ENCODE measurements at places on chromosomes 7 and 10. TPM values are rescaled to one million over a fixed set of nuclear protein-coding genes. Genes with fewer than 3 reads are reported as not detected.

GRCh38 chr10:75487087-75487754 lies 55.8 kb downstream of the LRMDA start:
- H3K27ac ChIP-seq: no peak overlapping the region
- DNase-seq: no peak
- H3K4me1 ChIP-seq: no peaks in the 10 kb centered on the region
- no peak overlapping the region for H3K4me3 ChIP-seq
- no peaks in the 10 kb centered on the region for H3K36me3 ChIP-seq

GRCh38 chr7:27476493-27476892 lies 186.2 kb downstream of the HIBADH start:
- H3K4me3 ChIP-seq: no peak overlapping the region
- H3K27ac ChIP-seq: no peak overlapping the region
- H3K36me3 ChIP-seq: no peaks in the 10 kb centered on the region
- no peaks in the 10 kb centered on the region for H3K27me3 ChIP-seq
- peaks cover 11% of the 10 kb centered on the region for H3K4me1 ChIP-seq

GRCh38 chr7:96233528-96234154 lies 88.3 kb downstream of the SLC25A13 start:
- H3K36me3 ChIP-seq: no peaks in the 10 kb centered on the region
- no peak for DNase-seq
- H3K27me3 ChIP-seq: no peaks in the 10 kb centered on the region
- peaks cover 13% of the 10 kb centered on the region for H3K4me1 ChIP-seq

DNA sequence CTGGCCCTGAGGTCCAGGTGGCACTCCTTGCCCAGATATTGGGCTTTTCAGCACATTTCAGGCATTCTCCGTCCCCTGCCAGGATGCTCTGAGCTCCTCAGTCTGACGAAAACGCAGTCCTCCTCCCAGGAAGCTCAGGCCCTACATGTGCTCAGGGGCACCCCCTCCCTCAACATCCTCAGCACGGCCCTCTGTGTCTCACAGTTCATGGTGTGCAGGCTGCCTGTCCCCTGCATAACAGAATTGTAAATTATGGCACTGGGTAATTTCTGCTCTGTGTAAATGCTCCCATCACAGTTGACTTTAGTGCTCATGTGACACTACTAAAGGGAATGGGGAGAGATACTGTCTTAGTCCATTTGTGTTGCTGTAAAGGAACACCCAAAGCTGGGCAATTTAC lies 563.8 kb downstream of the DNAJB6 start:
- H3K36me3 ChIP-seq: peaks cover 6% of the 10 kb centered on the region
- H3K4me1 ChIP-seq: peaks cover 14% of the 10 kb centered on the region

Gene PNLIPRP2
- total RNA-seq: not detected

Gene ARHGAP22
- 10.0 TPM for total RNA-seq

GRCh38 chr10:52771534-52772445 lies 794 bp downstream of the MBL2 start:
- no peaks in the 10 kb centered on the region for H3K36me3 ChIP-seq
- H3K4me3 ChIP-seq: no peak overlapping the region
- H3K27ac ChIP-seq: no peak overlapping the region
- no peak for DNase-seq
- H3K27me3 ChIP-seq: no peaks in the 10 kb centered on the region

Gene C10orf143
- 0.96 TPM for total RNA-seq

Gene LRRN3
- 6.3 TPM for total RNA-seq

Gene DEPP1
- 13.6 TPM for total RNA-seq

DNA sequence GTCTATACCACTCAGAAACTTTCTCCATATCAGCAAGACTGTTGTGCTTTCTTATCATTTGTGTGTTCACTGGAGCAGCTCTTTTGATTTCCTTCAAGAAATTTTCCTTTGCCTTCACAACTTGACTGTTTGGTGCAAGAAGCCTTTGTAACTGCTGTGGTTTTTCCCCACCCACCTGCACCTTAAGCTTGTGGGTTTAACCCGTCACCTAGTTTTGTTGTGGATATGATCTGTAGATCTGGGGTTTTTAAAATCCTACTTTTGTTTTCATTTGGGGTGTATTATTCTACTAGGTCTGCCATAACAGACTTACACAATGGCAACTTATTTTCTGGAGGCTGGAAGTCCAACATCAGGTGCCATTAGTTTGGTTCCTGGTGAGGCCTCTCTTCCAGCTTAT lies 30.5 kb upstream of the CHST3 start:
- H3K27ac ChIP-seq: no peak overlapping the region
- H3K4me1 ChIP-seq: no peaks in the 10 kb centered on the region
- peaks cover 12% of the 10 kb centered on the region for H3K36me3 ChIP-seq
- no peak for DNase-seq
- no peak overlapping the region for H3K4me3 ChIP-seq
- H3K27me3 ChIP-seq: peaks cover 2% of the 10 kb centered on the region

DNA sequence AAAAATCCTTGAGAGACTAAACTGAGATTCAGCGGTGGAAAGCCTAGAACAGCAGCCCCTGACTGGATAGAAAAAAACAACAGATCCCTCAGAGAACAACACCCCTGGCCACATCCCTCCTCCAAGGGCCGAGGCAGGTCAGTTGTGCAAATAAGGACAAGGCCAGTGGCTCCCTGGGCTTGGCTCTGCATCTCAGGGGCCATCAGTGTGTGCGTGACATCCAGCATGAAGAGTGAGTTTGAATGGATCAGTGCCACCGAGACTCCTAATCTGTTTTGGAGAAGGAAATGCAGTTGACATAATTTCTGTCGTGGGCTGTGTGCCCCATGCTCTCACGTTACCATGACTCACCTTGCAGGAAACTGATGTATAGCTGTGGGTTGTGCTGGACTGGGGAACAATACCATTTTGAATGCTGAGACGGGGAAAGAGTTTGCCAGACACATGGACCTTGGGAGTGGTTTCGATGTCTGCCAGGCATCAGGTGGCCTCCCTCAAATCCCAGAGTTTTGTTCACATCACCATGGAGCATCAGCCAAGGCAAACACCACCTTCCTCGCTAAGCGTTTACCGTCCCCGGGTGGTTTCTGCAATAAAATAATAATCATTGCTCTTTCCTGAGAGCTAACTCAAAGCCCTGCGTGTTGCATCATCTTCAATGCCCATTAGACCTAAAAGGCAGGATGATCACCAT lies 153.2 kb upstream of the FZD8 start:
- no peak for DNase-seq
- no peaks in the 10 kb centered on the region for H3K4me1 ChIP-seq
- H3K36me3 ChIP-seq: no peaks in the 10 kb centered on the region
- peaks cover 3% of the 10 kb centered on the region for H3K27me3 ChIP-seq
